Psoas muscle (tissue), 8 donors: ENCODE measurements at places on chromosomes 4 and X. TPM values are rescaled to one million over a fixed set of nuclear protein-coding genes. Genes with fewer than 3 reads are reported as not detected.

Gene HPGD
- total RNA-seq = 0.98 TPM

Gene FRMPD4
- 0.04 TPM for total RNA-seq

Gene LRIT3
- total RNA-seq = 0.08 TPM

Gene SHROOM3
- 0.06 TPM for total RNA-seq

Gene SHROOM2
- 0.12 TPM for total RNA-seq

Gene GATA1
- total RNA-seq = 0.17 TPM

Gene NPY1R
- 1.2 TPM for total RNA-seq

Gene CXCL3
- total RNA-seq = 2.4 TPM

Gene GAGE12J
- total RNA-seq = not detected

Gene SNX12
- total RNA-seq = 55.6 TPM
